ENCODE measurements at places on chromosomes 16 and 17. TPM values are rescaled to one million over a fixed set of nuclear protein-coding genes. Genes with fewer than 3 reads are reported as not detected.

DNA sequence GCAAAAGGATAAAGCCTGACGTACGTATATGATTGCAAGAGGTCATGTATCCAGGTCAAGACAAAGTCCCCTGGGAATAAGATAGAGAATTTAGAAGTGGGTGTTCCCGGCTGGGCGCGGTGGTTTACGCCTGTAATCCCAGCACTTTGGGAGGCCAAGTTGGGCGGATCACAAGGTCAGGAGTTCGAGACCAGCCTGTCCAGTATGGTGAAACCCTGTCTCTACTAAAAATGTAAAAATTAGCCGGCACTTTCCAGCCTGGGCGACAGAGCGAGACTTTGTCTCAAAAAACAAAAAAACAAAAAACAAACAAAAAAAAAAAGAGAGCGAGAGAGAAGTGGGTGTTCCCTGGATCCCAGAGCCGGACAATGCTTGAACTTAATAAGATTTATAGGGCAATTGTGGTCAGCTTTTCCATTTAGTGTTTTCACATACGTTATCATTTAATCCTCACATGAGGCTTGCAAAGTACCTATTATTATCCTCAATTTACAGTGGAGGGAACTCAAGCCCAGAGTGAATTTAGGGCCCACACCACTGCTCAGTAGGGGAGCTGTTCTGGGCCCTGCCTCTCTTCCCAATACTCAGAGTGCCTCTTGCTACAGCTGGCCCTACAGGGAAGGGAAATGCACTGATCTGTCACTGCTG, 481 bp upstream of the GLTPD2 start:
- peaks cover 38% of the 10 kb centered on the region for H3K4me1 ChIP-seq
- peak overlapping the region; percentile 23 for H3K4me3 ChIP-seq
- no peak overlapping the region for H3K27ac ChIP-seq
- H3K27me3 ChIP-seq = peaks cover 42% of the 10 kb centered on the region
- H3K36me3 ChIP-seq = no peaks in the 10 kb centered on the region

DNA sequence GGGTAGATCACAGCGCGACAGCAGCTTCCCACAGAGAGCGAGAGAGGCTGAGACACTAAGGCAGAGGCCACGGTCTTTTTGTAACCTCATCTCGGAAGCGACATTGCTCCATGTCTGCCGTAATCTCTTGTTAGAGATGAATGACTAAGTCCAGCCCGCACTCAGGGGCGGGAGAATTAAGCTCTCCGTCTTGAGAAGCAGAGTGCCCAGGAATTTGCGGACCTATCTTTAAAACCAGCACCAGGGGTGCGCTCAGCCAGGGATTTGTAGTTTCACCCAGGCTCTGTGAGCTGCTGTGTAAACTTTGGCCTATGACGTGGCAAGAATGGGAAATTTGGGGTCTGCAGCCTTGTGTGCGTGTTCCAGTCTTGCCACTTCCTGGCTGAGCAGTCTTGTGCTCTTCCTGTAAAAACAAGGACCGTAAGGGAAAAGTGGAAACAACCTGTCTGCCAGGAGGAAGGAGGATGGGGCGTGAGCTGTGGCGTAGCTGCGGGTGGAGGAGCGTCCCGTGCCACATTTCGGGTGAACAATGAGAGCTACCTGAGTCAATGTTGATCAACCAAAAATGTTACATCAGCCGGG, 16.0 kb upstream of the JPH3 start:
- no peak overlapping the region for H3K4me3 ChIP-seq
- no peak overlapping the region for H3K27ac ChIP-seq
- H3K4me1 ChIP-seq = peaks cover 5% of the 10 kb centered on the region
- H3K27me3 ChIP-seq = peaks cover 60% of the 10 kb centered on the region
- no peak for DNase-seq

- H3K27ac ChIP-seq = no peak overlapping the region
- no peak overlapping the region for H3K4me3 ChIP-seq
These were observed 22.1 kb downstream of the ZFHX3 start for GRCh38 chr16:73025856-73026210.

- DNase-seq = no peak
- H3K4me3 ChIP-seq = no peak overlapping the region
- no peaks in the 10 kb centered on the region for H3K27me3 ChIP-seq
- no peaks in the 10 kb centered on the region for H3K4me1 ChIP-seq
- H3K36me3 ChIP-seq = no peaks in the 10 kb centered on the region
These were observed 22.8 kb downstream of the UBALD1 start for GRCh38 chr16:4591706-4592470.

BOLA2 gene
- 12.0 TPM for total RNA-seq

CCDC78 gene
- total RNA-seq = 3.0 TPM
